ENCODE measurements at places on chromosomes 2 and 18. TPM values are rescaled to one million over a fixed set of nuclear protein-coding genes. Genes with fewer than 3 reads are reported as not detected.

The STK39 gene
- 16.9 TPM for total RNA-seq

The CGREF1 gene
- 4.1 TPM for total RNA-seq

The FAM110C gene
- 24.8 TPM for total RNA-seq

The FAM161A gene
- 16.2 TPM for total RNA-seq

The HS1BP3 gene
- total RNA-seq, result 16.8 TPM
